Activated T-cell treated with anti-CD3 and anti-CD28 coated beads, Interleukin-2, amount 50 U/mL, for 4 hours (primary cell): ENCODE measurements at places on chromosomes 16 and 17. TPM values are rescaled to one million over a fixed set of nuclear protein-coding genes. Genes with fewer than 3 reads are reported as not detected.

The CIAO3 gene
- 30.1 TPM for total RNA-seq

The C16orf46 gene
- total RNA-seq: 1.6 TPM

The LITAFD gene
- total RNA-seq: not detected

The WNT3 gene
- not detected for total RNA-seq

The HBA2 gene
- not detected for total RNA-seq

The CD300LB gene
- total RNA-seq: not detected

The OR1A1 gene
- not detected for total RNA-seq

The KRTAP1-4 gene
- not detected for total RNA-seq

The C17orf100 gene
- total RNA-seq: 0.90 TPM
